ENCODE measurements at places on chromosomes 5 and 9. TPM values are rescaled to one million over a fixed set of nuclear protein-coding genes. Genes with fewer than 3 reads are reported as not detected.

CDH9 gene
- not detected for total RNA-seq

MLANA gene
- not detected for total RNA-seq

REEP5 gene
- 47.0 TPM for total RNA-seq

SLC25A48 gene
- total RNA-seq, result not detected

ZDHHC11 gene
- 0.64 TPM for total RNA-seq

PCDHGA7 gene
- 3.5 TPM for total RNA-seq

CD14 gene
- total RNA-seq, result 0.97 TPM

ZNF608 gene
- total RNA-seq, result 8.4 TPM

FBXW11 gene
- total RNA-seq, result 112 TPM

GRCh38 chr9:98641695-98642094 lies 67.0 kb downstream of the GABBR2 start:
- no peak for DNase-seq

GRCh38 chr9:136584934-136585333 lies 39.1 kb upstream of the NOTCH1 start:
- no peak for DNase-seq

GRCh38 chr9:84862810-84863287 lies 193.3 kb downstream of the NTRK2 start:
- no peak for DNase-seq

DNA sequence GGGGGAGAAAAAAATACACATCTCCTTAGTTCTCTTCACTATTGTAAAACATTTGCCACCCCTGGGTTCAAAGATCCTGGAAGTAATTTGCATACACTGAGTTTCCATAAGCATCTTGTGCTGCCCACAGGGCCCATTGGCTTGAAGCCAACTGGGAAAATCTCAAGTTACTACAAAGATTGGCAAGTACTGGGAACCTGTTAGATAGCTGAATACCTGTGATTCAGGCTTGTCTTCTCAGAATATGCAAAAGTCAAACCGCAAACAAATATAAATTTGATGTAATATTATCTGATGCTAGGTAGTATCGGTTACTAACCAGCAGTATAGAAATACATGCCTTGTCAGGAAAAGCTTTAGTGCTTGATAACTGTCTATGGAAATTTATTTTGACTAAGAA lies 156.9 kb upstream of the FST start:
- no peak for DNase-seq

- DNase-seq, result no peak
Measured at GRCh38 chr5:148809781-148810524, 16.5 kb upstream of the ADRB2 start.

DNA sequence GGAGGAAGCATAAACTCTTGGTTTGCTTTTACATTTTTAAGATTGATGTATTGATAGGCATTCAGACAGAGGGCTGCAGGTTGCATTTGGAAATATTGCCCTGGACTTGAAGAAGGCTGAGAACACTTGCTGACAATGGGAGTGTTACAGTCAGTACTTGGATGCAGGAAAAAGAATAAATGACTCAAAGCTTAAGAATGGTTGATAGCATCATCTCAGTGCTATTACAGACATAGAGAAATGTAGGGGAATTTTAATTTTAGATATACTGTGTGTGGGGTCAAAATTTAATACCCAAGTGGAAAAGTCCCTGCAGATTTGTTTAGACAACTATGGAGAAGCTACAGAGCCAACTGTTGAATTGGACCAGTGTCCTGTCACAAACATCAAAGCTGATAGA lies 101.1 kb downstream of the ISL1 start:
- DNase-seq, result no peak

DNA sequence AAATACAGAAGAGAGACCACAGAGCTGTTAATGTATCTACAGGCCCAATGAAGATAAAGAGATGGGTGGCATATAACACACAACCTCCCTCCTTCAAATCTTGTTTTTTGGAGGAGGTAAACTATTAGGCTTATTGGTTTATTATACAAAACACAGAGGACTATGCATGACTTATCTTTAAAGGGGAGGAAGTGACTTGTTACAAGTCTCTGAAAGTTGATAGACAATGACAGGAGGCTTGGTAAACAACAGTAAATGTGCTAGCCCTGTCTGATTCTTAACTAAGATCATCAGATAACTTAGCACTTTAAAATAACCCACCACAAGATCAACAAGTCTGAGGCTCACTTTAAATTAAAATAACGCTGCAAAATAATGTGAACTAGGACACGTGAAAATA lies 219.0 kb downstream of the MLLT3 start:
- no peak for DNase-seq

DNA sequence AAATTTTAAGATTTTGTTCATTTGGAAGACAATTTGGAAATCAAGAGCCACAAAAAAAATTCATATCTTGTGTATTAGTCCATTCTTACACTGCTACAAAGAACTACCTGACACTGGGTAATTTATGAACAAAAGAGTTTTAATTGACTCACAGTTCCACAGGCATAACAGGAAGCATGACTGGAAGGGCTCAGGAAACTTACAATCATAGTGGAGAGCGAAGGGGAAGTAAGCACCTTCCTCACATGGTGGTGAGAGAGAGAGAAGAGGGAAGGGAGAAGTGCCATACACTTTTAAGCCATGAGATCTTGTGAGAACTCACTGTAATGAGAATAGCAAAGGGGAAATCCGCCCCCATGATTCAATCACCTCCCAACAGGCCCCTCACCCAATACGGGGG lies 274.4 kb downstream of the KCNN2 start:
- no peak for DNase-seq

DNA sequence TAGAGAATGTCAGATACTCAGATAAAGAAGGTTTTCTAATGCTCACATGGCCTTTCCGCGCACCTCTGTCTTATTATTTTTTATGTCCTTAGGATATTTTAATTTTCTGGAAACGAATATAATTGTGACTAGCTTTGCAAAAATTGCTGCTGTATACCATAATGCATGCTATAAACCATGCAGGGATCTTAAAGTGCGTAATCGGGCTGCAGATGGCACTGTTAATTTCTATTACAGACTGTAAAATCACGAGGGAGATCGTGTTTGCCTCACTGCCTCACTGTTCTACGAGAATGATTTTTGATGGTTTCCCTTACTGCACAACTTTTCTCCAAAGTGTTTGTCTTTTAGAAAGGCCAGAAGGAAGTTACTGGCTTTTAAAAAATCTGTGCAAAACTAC lies 356.1 kb downstream of the TUSC1 start:
- no peak for DNase-seq

GRCh38 chr9:108759399-108759798 lies 96.4 kb downstream of the ACTL7B start:
- no peak for DNase-seq

DNA sequence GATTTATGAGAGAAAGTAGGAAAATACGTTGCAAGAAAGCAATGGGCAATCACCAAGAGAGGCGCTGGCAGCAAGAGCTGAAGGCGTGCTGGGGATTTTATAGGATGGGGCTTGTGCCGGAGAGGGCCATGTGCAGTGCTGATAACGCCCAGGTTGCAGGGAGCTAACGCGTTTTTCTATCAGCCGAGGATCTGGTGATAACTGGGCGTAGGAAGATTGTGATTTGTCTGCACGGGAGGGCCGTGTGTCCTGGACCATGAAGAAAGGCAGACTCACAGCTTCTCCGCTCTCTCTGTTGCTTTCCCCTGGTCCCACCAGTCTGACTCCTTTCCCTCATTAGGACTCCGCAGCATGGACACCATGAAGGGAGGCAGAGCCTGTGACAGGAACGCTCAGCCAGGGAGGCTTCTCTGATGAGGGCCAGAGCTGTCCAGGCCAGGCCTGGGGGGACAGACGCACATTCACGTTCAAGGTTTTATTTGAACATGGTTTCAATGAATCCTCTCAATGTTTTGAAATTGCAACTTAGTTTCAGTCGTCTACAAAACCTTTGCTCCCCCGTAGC lies 11.9 kb upstream of the CACNA1B start:
- DNase-seq, result no peak

- peak; percentile 2 for DNase-seq
Measured at GRCh38 chr9:3511551-3511950, 14.2 kb downstream of the RFX3 start.

DNA sequence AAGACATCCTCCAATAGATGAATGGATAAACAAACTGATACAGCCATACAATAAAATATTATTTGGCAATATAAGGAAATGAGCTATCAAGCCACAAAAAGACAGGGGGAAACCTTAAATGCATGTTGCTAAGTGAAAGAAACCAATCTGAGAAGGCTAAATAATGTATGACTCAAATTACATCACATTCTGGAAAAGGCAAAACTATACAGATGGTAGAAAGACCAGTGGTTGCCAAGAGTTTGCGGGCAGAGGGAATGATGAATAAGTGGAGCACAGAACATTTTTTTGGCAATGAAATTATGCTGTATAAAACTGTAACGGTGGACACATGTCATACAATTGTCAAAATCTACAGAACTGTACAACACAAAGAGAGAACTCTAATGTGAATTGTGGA lies 63.3 kb downstream of the CSF2 start:
- DNase-seq, result peak; percentile 44

DNA sequence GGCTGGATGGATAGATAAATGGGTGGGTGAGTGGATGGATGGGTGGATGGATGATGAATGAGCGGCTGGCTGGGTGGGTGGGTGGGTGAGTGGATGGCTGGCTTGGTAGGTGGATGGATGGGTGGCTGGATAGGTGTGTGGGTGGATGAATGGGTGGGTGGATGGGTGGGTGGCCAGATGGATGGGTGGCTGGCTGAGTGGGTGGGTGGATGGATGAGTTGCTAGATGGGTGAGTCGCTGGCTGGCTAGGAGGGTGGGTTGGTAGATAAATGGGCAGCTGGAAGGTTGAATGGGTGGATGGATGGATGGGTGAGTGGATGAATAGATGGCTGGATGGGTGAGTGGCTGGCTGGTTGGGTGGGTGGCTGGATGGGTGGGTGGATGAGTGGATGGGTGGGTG lies 27.9 kb upstream of the CEP72 start:
- no peak for DNase-seq

GRCh38 chr9:127808347-127809001 lies 5.8 kb downstream of the FPGS start:
- DNase-seq, result no peak

DNA sequence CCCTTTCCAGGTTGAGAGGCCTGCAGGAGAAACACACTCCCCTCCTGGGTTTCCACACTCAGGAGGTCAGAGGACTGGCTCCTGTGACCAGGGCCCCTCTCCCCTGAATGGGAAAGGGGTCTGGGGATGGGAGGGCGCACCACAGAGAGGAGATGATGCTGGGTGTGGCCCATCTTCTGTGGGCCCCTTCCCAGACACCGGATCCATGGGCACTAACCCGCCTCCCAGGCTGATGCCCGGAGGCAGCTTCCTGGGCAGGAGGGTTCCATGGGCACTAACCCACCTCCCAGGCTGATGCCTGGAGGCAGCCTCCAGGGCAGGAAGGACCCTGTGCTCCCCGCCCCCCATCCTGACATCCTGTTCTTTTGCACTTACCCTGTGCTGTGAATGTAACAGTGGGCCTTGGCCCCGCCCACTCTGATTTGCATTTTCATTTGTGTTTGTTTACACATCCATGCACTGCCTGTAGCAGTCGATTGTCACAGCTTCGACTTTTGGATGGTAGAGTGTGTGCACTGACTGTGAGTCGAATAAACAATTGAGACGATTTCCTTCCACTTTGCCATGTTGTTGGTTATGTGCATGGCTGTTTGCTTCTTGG lies 9.3 kb upstream of the DOLPP1 start:
- DNase-seq, result no peak

GRCh38 chr9:16754662-16755061 lies 115.8 kb downstream of the BNC2 start:
- DNase-seq, result no peak

GRCh38 chr9:76357555-76357954 lies 36.7 kb downstream of the RFK start:
- no peak for DNase-seq

GRCh38 chr5:69007163-69007562 lies 86.7 kb upstream of the SLC30A5 start:
- DNase-seq, result no peak

DNA sequence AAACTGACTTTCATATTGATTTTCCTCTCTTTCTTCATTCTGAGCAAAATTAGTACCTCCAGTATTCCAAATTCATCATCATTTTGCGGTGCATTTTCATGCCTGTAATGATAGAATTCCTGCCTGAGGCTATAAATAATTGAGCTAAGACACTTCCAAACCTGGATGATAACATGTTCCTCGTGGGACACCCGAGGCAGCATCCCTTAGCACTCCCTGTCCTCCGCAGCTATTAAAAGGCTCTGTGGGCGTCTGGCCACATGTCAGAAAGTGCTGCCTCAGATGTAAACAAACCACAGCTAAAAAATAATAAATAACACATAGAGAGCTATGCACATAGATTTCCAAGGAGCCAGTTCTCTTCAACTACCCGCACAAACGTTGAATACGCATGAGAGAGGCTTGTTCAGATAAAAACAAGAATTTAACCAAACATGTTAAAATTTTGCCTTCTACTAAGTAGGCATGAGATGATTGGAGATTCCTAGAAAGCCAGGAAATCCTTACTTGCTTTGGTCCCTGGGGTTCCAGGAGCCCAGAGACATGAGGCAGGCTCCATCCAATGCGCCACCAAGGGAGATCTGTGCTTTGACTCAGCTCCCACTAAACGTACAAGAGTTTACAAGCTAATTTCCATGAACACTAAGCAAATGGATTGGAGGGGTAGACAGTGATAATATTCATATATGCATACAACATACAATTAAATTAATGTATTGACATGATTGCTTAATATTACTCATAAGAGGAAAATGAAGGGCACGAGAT lies 82.7 kb downstream of the SHC3 start:
- peak; percentile 43 for DNase-seq

DNA sequence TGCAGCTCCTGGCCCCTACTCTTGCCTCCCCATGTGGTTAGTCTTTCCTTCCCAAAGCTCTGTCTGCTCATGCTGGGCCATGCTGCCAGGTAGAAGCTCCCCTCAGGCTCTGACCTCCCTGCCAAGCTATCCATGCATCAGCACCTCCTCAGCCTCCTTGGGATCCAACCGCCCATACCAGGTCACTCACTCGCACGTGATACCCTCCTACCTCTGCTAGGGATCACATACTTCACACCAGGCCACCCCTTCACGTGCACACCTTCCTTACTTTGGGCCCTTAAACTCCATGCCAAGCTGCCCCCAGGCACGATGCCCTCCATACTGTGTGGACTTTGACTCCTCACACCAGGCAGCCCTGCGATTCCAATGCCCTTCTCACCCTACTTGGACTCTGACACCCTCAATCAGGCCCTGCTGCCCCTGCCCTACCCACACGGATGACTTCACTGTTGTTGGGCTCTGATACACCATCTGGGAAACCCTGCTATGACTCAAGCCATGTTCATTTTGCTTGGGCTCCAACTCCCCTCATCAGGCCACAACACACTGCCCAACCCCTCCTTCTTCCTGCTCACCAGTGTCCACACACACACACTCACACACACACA lies 34.1 kb downstream of the ZNF483 start:
- DNase-seq, result no peak

DNA sequence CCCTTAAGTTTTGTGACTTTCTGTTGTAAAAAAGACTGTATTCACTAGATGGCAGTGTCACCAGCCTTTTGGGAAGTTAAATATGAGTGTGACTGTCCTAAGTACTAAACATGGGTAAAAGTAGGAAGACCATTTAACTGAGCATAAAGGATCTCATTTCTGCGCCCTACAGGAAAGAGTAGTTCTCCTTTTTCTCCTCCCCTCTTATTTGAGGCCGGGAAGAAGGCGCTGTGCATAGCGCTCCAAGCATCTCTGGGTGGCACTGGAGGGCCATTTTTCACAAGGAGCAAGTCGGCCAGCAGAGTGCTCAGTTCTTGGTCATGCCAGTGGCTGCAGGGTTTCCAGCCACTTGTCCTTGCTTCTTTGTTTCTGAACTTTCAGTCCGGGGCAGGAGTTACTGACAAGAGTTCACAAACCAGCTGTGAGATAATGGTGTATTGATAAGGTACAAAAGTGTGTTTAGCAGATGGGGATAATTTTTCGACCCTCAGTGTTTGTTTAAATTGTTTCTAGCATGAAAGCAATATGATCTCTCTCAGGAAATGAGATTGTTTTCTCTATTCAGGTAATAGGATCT lies 227.6 kb upstream of the DMRT1 start:
- DNase-seq, result peak; percentile 89

Measured in fibroblast of villous mesenchyme (primary cell).